ENCODE measurements at places on chromosomes 3 and 15.

DNA sequence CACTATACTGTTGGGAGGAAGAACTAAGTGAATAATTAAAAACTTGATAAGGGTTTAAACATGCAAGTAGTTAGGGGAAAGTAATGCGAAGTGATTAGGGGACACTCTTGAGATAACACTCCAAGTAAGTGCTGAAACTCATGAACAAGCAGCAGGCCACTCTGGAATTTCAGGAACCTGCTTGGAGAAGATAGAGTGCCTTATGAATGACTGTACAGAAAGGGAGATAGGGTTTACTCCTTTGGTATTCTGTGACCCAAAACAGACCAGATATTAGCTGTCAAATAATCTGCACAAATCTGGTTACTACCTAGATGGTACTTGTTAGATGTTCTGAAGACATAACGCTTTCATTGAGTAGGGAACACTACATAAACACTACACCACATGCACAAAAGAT lies 85.6 kb downstream of the FRMD4B start:
- DNase-seq = no peak

DNA sequence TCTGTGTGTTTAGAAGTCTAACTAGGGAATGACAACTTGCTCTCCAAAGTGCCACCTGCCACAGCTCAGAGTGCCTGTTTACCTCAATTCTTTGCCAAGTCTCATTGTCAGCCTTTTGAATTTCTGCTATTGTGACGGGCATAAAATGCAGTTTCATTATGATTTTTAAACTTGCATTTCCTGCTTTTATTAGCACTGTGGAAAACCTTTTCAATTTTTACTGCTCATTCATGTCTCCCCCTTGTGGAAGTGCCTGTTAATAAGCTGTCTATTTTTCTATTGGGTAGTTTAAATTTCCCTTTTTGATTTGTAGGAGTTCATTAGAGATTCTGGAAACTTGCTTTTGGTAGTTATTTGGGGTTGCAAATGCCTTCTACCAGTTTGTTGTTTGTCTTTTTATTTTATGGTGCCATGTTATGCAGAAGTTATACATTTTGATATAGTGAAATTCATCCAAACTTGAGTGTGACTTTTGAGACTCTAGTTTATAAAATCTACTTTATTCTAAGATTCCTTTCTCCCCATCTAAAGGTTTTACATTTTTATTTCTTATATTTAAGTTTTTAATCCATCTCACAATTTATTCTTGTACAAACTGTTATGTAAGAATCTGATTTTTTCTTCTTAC lies 53.9 kb upstream of the FRMD4B start:
- no peak for DNase-seq

- DNase-seq = no peak
These were observed 114.7 kb upstream of the TLE3 start for GRCh38 chr15:70212286-70212962.

DNA sequence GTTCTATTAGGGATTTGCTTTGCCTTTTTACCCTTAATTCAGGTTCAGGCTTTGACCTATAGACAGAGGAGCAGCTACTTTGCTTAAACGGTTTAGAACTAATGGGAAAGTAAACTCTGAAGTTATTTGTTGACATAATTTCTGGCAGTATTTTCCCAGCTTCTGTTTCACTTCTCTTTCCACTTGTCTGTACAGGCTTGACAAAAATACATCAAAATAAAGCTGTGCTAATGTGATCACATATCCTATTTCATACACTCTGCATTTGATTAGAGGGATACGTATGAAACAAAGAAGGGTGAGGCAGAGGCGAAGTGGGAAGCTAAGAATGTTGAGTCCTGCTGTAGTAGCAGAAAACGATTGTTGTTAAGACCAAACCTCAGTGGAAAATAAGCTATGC lies 389.1 kb upstream of the RARB start:
- DNase-seq = no peak

GRCh38 chr3:23592961-23593931 lies 212.5 kb upstream of the UBE2E1 start:
- DNase-seq = no peak

DNA sequence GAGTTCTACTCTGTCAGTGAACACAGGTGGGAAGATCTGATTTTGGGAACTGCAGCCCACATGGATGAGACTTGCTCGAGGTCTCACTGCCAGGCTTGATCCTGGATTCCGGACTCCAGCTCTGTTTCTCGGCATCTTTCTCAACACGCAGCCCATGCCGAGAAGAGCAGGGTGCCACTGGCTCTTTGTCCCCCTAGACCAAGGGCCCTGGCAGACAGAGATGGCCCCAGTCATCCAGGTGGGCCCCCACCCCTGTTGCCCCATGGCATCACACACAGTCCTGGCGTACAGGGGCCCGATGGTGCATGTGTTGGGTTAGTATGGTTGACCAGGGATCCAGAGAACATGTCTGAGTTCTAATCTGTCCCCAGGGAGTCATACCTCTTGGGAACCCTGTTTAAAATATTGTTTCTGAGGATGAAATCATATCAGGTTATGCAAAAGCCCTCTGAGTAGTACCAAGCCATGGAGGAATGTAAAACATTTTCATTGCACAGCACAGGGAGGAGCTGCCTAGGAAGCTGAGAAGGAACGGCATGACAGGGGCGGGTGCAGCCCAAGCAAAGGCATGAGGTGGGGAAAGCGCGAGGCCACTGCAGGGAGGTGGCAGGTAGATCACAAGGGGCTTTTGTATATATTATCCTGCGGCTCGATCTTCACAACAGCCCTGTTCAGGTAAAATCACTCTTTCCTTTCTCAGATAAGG lies 320.6 kb downstream of the UACA start:
- no peak for DNase-seq

DNA sequence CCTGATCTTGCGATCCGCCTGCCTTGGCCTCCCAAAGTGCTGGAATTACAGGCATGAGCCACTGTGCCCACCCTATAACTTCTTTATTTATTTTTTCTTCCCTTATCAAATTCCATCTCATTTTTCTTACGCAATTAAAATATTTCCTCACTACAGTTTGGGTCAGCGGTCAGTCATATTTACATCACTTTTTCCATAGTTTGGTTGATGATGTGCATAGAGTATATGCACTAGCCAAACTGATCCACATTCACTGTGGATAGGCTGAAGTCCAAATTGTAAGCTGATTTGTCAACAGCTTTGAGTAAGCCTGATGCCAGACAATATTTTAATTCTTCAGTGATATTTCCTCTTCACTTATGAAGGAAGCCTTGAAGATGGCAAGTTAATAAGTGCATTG lies 256.3 kb downstream of the TIGIT start:
- no peak for DNase-seq
